ENCODE measurements at places on chromosomes 5 and 9. TPM values are rescaled to one million over a fixed set of nuclear protein-coding genes. Genes with fewer than 3 reads are reported as not detected.

FCN2 gene
- not detected for total RNA-seq

DNA sequence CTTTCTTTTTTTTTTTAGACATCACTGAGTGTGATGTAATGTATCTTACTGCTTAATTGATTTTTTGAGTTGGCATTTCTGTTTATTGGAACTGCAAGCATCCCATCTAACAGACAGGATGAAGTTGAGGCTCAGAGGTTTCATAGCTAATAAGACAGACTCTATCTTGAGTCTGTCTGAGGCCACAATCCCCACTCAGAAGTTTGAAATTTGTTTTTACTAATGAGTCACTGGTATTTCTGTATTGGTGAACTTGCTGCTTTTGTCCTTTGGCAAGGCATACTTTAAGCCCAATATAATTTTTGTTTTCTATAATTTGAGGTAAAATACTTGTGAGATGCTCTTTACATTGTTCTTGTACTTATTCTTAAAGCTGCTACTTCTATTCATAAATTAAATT lies 491.2 kb downstream of the PSAT1 start:
- no peaks in the 10 kb centered on the region for H3K4me1 ChIP-seq
- H3K4me3 ChIP-seq = no peak overlapping the region
- no peaks in the 10 kb centered on the region for H3K36me3 ChIP-seq
- H3K27ac ChIP-seq = no peak overlapping the region
- no peaks in the 10 kb centered on the region for H3K27me3 ChIP-seq

- H3K36me3 ChIP-seq = no peaks in the 10 kb centered on the region
- H3K4me3 ChIP-seq = no peak overlapping the region
- no peak overlapping the region for H3K27ac ChIP-seq
- DNase-seq = no peak
- no peaks in the 10 kb centered on the region for H3K4me1 ChIP-seq
Measured at GRCh38 chr5:57940236-57940635, 457.6 kb upstream of the ACTBL2 start.

TMEFF1 gene
- total RNA-seq = 0.26 TPM

DNA sequence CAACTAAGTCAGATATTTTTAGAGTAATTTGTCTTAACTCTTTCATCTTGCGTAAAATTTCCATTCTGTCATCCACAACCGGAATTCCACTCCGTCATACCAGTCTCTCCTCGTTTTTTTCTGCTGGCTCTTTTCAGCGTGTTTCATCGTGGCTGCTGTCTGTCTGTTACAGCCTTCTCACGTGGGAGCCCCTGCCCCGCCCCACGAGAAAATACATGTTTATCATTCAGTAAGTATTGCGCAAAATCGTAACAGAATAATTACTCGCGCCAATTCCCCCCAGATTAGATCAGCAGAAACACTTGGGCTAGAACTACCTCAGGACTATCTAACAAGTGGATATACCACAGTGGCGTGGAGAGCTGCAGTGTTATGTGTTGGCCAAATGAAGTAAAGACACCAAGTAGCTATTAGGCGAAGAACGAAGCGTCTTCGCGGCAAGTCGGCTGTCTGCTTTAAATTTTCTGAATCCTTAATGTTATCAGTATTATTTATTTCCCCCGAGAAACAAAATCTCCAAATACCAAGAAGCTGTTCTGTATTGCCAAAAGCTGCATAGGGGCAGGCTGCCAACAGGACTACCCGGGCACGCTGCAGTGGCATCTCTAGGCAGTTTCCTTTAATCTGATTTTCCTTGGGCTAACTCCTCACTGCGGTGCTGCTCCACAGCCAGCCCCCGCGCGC lies 566 bp upstream of the FOCAD start:
- no peaks in the 10 kb centered on the region for H3K36me3 ChIP-seq
- H3K4me3 ChIP-seq = peak overlapping the region; percentile 88
- peaks cover 19% of the 10 kb centered on the region for H3K4me1 ChIP-seq
- H3K27ac ChIP-seq = peak overlapping the region; percentile 76
- peak; percentile 61 for DNase-seq

Measured in activated naive CD4-positive, alpha-beta T cell treated with anti-CD3 and anti-CD28 coated beads for 36 hours (primary cell).